ENCODE measurements at places on chromosomes 3 and 15.
A peak's percentile ranks its signal among the peaks of the same experiment; 100 is the strongest.

DNA sequence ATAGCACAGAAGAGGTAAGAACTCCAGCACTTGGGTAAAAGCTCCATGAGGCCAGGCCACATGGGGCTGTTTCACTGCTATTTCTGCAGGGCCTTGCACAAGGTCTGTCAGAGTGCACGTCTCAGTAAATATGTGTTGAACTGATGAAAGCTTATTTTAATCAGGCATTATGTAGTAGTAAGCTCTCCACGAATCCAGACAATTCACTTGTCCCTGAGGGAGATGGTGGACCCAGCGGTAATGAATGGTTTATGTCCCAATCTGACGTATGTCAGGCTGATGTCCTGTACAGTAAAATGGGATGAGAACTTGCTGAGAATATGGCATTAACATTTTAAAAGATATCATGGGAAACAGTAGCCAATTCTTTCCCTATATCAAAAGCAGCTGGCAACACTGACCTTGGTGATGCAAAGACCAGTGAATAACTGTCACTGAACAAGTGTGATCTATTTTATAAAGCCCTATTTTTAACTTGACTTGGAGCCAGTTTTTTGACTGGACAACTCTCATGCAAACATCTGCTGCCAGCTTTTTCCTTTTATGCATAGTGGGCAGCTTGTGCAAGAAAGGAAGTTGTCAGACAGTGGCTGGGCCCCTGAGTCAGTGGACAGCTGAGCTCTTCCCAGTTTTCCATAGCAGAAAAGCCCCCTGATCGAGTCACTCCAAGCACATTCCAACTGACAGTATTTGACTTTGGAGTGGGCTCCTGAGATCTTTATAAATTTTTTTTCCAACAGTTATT is 519.8 kb upstream of the MDFIC2 start:
- H3K4me1 ChIP-seq: no peaks in the 10 kb centered on the region
- no peak overlapping the region for H3K4me3 ChIP-seq
- peaks cover 16% of the 10 kb centered on the region for H3K27me3 ChIP-seq
- no peak overlapping the region for H3K27ac ChIP-seq
- no peaks in the 10 kb centered on the region for H3K36me3 ChIP-seq
- no peak for DNase-seq

- no peaks in the 10 kb centered on the region for H3K27me3 ChIP-seq
- H3K36me3 ChIP-seq: peaks cover 1% of the 10 kb centered on the region
Observed at GRCh38 chr15:89680282-89680873, 1.2 kb upstream of the PLIN1 start.

DNA sequence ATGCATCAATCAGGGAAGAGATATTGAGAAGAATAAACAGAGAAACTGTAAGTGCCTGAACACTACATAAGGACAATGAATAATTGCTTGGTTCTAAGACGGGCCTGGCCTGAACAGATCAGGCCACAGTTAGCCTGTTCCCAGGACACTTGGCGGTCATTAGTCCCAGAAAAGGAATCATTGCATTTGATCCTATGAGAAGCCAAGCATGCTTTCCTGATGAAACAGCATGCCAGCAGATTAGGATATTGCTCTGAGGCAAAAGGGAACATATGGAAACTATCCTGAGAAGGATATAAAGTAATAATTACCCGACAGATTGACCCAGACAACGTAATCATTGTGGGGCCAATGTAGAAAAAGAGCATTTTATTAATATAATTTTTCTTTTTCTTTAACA is 51.9 kb downstream of the STRIT1 start:
- DNase-seq: no peak
- no peaks in the 10 kb centered on the region for H3K4me1 ChIP-seq
- no peak overlapping the region for H3K4me3 ChIP-seq

GRCh38 chr15:101441696-101442095 is 47.8 kb downstream of the PCSK6 start:
- H3K4me3 ChIP-seq: no peak overlapping the region
- no peak for DNase-seq
- peaks cover 16% of the 10 kb centered on the region for H3K27me3 ChIP-seq

- no peak for DNase-seq
- no peaks in the 10 kb centered on the region for H3K36me3 ChIP-seq
- H3K4me3 ChIP-seq: no peak overlapping the region
Observed at GRCh38 chr15:87896936-87897335, 359.6 kb downstream of the NTRK3 start.

DNA sequence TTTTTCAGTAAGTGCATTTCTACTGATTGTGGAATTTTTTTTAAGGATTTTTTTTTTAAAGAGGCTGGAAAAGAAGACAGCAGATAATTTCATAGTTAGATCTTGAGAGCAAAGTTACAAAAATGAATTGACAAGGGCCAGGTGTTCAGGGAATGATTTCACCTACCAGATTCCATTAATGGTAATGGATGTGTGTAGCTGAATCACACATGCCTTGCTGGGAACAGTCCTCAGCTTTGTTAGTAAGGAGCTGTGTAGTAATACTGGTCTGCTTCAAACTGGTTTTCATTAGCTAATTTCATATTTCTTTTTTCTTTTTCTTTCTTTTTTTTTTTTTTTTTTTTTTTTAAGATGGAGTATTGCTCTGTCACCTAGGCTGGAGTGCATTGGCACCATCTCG is 16.0 kb downstream of the NR1D2 start:
- peaks cover 11% of the 10 kb centered on the region for H3K36me3 ChIP-seq
- H3K4me1 ChIP-seq: peaks cover 11% of the 10 kb centered on the region

DNA sequence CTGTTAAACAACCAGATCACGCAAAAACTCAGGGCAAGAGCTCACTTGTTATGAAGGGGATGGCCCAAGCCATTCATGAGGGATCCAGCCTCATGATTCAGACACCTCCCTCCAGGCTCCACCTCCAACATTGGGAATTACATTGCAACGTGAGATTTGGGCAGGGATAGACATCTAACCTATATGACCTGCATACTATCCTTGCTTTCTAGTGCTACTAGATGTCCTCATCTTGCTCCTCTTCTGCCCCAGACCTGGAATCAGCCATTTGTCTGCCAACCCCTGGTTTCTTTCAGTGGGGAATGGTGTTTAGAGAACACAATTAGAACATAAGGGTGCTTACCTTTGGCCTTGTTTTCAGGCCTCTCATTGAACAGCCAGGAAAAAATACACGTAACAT is 63.2 kb downstream of the RPN1 start:
- peaks cover 14% of the 10 kb centered on the region for H3K4me1 ChIP-seq
- DNase-seq: no peak
- H3K27me3 ChIP-seq: peaks cover 5% of the 10 kb centered on the region
- H3K36me3 ChIP-seq: no peaks in the 10 kb centered on the region
- peak overlapping the region; percentile 25 for H3K27ac ChIP-seq

DNA sequence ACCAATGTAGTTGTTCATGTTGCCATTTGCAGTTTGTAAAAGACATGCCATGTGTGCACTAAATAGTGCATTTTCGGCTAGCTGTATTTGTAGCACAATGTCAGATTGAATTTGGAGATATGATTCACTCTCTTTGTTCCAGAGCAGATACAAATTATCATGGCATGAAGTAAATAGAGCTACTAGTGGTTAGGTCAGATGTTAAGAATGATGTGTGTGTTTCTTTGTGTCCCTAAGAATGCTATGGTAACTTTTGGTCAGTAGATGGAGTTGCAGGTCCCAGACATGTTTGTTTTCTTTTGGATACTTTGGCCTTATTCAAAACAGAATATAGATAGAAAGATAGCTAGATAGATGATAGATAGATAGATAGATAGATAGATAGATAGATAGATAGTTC is 595.8 kb downstream of the NLGN1 start:
- no peaks in the 10 kb centered on the region for H3K27me3 ChIP-seq
- H3K4me1 ChIP-seq: no peaks in the 10 kb centered on the region
- H3K4me3 ChIP-seq: no peak overlapping the region
- no peak for DNase-seq
- no peak overlapping the region for H3K27ac ChIP-seq

GRCh38 chr3:149390294-149390693 is 12.8 kb upstream of the TM4SF1 start:
- no peaks in the 10 kb centered on the region for H3K36me3 ChIP-seq
- no peak overlapping the region for H3K27ac ChIP-seq
- DNase-seq: no peak
- no peak overlapping the region for H3K4me3 ChIP-seq
- H3K4me1 ChIP-seq: no peaks in the 10 kb centered on the region

- peaks cover 15% of the 10 kb centered on the region for H3K27me3 ChIP-seq
- H3K27ac ChIP-seq: no peak overlapping the region
- no peaks in the 10 kb centered on the region for H3K36me3 ChIP-seq
Observed at GRCh38 chr15:68592544-68592943, 13.8 kb downstream of the CORO2B start.

GRCh38 chr15:93523481-93523880 is 434.5 kb upstream of the RGMA start:
- no peak overlapping the region for H3K4me3 ChIP-seq
- no peak overlapping the region for H3K27ac ChIP-seq
- no peaks in the 10 kb centered on the region for H3K4me1 ChIP-seq
- no peak for DNase-seq
- H3K27me3 ChIP-seq: peaks cover 21% of the 10 kb centered on the region
- no peaks in the 10 kb centered on the region for H3K36me3 ChIP-seq

GRCh38 chr3:179591313-179591712 is 13.1 kb downstream of the MRPL47 start:
- DNase-seq: no peak
- H3K27ac ChIP-seq: no peak overlapping the region
- no peak overlapping the region for H3K4me3 ChIP-seq
- peaks cover 21% of the 10 kb centered on the region for H3K36me3 ChIP-seq
- no peaks in the 10 kb centered on the region for H3K27me3 ChIP-seq

- H3K36me3 ChIP-seq: peaks cover 7% of the 10 kb centered on the region
- H3K4me3 ChIP-seq: no peak overlapping the region
- H3K4me1 ChIP-seq: no peaks in the 10 kb centered on the region
- H3K27me3 ChIP-seq: no peaks in the 10 kb centered on the region
Observed at GRCh38 chr3:7393944-7394605, 533.2 kb downstream of the GRM7 start.

GRCh38 chr15:28023933-28024888 is 74.9 kb downstream of the OCA2 start:
- DNase-seq: no peak
- H3K27me3 ChIP-seq: no peaks in the 10 kb centered on the region
- no peaks in the 10 kb centered on the region for H3K4me1 ChIP-seq
- H3K36me3 ChIP-seq: no peaks in the 10 kb centered on the region
- no peak overlapping the region for H3K4me3 ChIP-seq

DNA sequence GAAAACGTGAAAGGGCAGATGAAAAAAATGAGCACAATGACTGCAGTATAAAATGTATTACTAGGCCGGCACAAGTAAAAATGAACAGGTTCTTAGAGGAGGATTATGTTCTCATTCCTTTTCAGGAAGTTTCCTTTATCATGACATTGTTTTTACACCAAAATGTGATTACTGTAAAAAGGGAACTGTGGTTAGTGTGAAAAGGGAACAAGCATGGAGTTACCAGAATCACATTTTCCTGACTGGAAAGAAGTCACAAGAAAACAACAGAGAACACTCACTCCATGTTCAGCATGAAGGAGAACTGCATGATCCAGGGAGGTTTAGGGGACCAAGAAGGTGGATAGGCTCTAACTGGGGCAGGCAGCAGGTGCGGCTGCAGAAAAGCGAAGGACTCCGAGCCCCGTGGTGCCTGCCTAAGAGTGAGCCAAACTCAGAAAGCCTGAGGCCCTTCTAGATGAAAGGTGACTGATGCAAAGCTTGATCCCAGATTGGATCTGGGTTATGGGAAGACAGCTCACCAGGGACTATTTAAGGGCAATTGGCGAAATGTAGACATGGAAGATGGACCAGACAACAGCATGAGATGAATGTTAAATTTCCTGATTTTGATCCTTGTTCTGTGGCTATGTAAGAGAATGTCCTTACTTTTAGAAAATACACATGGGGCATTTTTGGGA is 77.3 kb downstream of the CCR1 start:
- peaks cover 19% of the 10 kb centered on the region for H3K4me1 ChIP-seq
- H3K36me3 ChIP-seq: no peaks in the 10 kb centered on the region
- H3K27ac ChIP-seq: peak overlapping the region; percentile 47
- no peaks in the 10 kb centered on the region for H3K27me3 ChIP-seq
- DNase-seq: no peak
- H3K4me3 ChIP-seq: no peak overlapping the region

GRCh38 chr3:16759227-16759903 is 125.4 kb upstream of the PLCL2 start:
- no peak overlapping the region for H3K4me3 ChIP-seq
- peaks cover 6% of the 10 kb centered on the region for H3K27me3 ChIP-seq
- DNase-seq: no peak
- no peaks in the 10 kb centered on the region for H3K4me1 ChIP-seq
- H3K36me3 ChIP-seq: peaks cover 9% of the 10 kb centered on the region
- no peak overlapping the region for H3K27ac ChIP-seq

- H3K36me3 ChIP-seq: no peaks in the 10 kb centered on the region
- peak overlapping the region; percentile 27 for H3K4me3 ChIP-seq
- H3K4me1 ChIP-seq: peaks cover 28% of the 10 kb centered on the region
- no peak for DNase-seq
- peak overlapping the region; percentile 67 for H3K27ac ChIP-seq
- no peaks in the 10 kb centered on the region for H3K27me3 ChIP-seq
Observed at GRCh38 chr3:188819939-188820338, 351.8 kb upstream of the TPRG1 start.

GRCh38 chr15:29935296-29936004 is 113.2 kb upstream of the TJP1 start:
- H3K27me3 ChIP-seq: peaks cover 40% of the 10 kb centered on the region
- no peaks in the 10 kb centered on the region for H3K4me1 ChIP-seq
- H3K27ac ChIP-seq: no peak overlapping the region
- DNase-seq: no peak

GRCh38 chr3:118165413-118165812 is 869.2 kb downstream of the IGSF11 start:
- H3K4me1 ChIP-seq: no peaks in the 10 kb centered on the region
- no peaks in the 10 kb centered on the region for H3K27me3 ChIP-seq
- H3K4me3 ChIP-seq: no peak overlapping the region
- H3K27ac ChIP-seq: no peak overlapping the region
- H3K36me3 ChIP-seq: peaks cover 6% of the 10 kb centered on the region
- no peak for DNase-seq

GRCh38 chr3:98460220-98460619 is 2.8 kb upstream of the OR5K1 start:
- DNase-seq: no peak
- H3K36me3 ChIP-seq: peaks cover 7% of the 10 kb centered on the region
- H3K27ac ChIP-seq: no peak overlapping the region
- H3K4me3 ChIP-seq: no peak overlapping the region
- H3K4me1 ChIP-seq: peaks cover 5% of the 10 kb centered on the region

DNA sequence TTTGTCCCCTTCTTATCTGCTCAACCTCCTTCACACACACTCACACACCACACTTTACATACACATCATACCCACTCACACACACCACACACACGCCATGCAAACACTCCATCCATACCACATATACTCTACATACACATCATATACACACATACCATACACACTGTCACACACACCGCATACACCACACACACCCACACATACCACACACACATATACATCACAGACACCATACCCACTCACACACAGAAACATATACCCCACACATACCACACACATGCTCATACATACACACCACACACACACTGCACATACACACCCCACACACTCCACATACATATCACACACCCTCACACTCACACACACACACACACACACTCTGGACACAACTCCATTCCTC is 54.3 kb upstream of the ACP3 start:
- DNase-seq: no peak
- peaks cover 29% of the 10 kb centered on the region for H3K27me3 ChIP-seq
- no peaks in the 10 kb centered on the region for H3K4me1 ChIP-seq
- no peak overlapping the region for H3K27ac ChIP-seq

- peaks cover 1% of the 10 kb centered on the region for H3K4me1 ChIP-seq
- no peak overlapping the region for H3K4me3 ChIP-seq
- DNase-seq: no peak
- peaks cover 42% of the 10 kb centered on the region for H3K27me3 ChIP-seq
- H3K27ac ChIP-seq: no peak overlapping the region
Observed at GRCh38 chr15:70875001-70875782, 17.0 kb downstream of the THAP10 start.
